ENCODE measurements at places on chromosomes 3 and 15.
A peak's percentile ranks its signal among the peaks of the same experiment; 100 is the strongest.

- DNase-seq, result no peak
These were observed 38.1 kb downstream of the C2CD4A start for GRCh38 chr15:62104846-62105245.

DNA sequence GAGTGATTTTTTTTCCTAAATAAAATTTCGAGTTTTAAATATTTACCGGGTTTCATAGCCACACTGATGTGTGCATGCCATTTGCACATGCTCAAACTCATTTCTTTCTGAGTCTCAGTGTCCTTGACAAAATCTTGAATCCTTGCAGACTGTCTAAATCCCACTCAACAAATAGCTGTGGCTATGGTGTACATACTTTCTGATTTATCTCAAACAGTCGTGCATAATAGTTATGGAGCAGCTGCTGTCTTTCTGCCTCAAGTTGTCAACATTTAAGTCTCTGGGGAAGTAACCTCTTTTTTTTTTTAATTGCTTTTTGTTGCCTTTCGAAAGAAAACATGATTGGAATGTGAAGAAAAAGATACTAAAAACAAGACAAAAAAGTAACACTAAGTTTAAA lies 52.8 kb upstream of the UTS2B start:
- DNase-seq, result no peak

DNA sequence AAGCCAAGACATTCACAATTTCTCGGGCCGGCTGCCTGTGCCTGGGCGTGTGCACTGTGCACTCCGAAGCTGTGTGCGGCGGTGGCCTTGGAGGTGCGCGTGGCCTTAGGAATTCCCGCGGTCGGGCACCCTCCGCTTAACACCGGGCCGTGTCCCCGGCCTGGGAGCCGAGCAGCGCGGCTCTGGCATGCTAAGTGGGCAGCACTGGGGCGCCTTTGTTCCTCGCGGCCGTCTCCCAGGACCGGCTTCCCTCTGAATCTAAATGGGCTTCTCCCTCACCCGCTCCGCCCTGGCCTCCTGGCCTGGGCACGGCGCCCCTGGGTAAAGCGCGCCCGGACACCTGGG lies 498 bp upstream of the ARNT2 start:
- no peak for DNase-seq

- no peak for DNase-seq
These were observed 7.6 kb upstream of the TMEM44 start for GRCh38 chr3:194640829-194641228.

- no peak for DNase-seq
These were observed 135.4 kb downstream of the SNRPN start for GRCh38 chr15:25090073-25090733.

DNA sequence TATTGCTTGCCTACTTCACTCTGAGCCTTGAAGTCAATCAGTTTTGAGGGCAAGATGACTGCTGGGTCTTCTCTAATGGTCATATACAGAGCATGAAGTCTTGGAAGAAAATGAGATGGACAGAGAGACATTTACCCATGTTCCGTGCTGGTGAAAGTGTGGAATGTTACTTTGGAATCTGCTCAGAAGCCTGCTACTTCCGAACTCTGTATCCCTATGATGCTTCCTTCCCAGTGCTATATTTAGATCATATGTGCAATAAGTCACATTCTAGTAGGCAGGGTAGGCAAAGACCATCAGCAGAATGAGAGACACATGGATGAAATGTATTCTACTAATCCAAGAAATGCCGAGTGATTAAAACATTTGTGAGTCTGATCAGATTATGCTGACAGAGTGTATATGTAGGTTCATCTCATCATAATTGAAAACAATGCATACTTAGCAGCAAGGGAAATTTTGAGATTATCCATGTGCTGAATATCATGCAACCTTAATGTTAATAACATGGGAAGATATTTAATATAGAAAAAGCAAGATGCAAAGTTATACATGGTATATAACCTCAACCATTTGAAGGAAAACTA lies 60.5 kb downstream of the RAB7A start:
- no peak for DNase-seq

DNA sequence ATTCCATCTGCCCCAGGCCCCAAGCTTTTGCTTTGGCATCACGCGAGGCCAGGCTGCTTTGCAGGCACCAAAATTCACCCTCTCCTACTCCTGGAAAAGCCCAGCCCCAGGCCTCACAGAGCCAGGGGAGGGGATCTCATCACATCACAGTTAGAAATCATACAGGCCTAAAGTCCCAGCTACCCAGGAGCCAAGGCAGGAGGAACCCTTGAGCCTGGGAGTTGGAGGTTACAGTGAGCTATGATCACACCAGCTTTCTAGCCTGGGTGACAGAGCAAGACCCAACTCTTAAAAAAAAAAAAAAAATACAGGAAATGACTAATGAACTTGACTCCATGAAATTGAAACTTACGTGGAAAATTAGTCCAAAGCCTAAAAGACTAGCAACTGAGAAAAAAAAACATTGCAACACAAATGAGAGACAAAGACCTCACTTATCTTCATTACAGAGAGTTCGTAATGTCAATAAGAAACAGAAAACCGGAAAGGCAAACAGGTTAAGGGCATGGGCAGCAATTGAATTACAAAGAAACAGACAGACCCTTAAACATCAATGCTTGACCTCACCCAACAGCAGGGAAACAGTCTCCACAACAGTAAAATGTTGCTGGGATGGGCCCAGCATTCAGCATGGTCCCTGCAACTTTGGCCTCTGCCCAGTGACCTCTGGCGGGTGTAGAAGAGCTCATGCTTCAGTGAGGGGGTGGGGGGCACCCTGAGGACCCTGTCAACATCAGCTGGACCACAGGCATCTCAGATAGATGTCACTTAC lies 151.5 kb downstream of the LRRK1 start:
- no peak for DNase-seq

- DNase-seq, result no peak
These were observed 3.0 kb upstream of the SHC4 start for GRCh38 chr15:48966595-48967301.

- no peak for DNase-seq
These were observed 33.4 kb downstream of the IGDCC3 start for GRCh38 chr15:65344214-65344913.

DNA sequence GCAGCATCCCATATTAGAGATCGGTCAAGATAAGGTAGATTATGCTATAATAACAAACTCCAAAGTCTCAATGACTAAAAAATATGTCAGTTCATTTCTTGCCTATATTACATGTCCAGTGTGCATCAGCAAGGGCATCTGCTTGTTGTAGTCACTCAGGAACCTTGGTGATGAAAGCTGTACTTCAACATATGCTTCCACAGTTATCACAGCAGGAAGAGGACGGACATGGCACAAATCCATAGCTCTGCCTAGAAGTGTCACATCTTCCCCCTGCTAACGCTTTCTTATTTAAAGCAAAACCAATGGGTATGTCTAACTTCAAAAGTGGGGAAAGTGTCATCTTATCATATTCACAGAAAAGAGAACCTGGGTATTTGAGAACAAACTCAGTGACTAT lies 20.0 kb upstream of the PIAS1 start:
- no peak for DNase-seq

GRCh38 chr3:168671091-168671490 lies 575.4 kb upstream of the GOLIM4 start:
- peak; percentile 37 for DNase-seq

GRCh38 chr3:112519424-112520001 lies 20.2 kb upstream of the BTLA start:
- peak; percentile 71 for DNase-seq

- DNase-seq, result no peak
These were observed 60.2 kb downstream of the MAP3K13 start for GRCh38 chr3:185423178-185423577.

DNA sequence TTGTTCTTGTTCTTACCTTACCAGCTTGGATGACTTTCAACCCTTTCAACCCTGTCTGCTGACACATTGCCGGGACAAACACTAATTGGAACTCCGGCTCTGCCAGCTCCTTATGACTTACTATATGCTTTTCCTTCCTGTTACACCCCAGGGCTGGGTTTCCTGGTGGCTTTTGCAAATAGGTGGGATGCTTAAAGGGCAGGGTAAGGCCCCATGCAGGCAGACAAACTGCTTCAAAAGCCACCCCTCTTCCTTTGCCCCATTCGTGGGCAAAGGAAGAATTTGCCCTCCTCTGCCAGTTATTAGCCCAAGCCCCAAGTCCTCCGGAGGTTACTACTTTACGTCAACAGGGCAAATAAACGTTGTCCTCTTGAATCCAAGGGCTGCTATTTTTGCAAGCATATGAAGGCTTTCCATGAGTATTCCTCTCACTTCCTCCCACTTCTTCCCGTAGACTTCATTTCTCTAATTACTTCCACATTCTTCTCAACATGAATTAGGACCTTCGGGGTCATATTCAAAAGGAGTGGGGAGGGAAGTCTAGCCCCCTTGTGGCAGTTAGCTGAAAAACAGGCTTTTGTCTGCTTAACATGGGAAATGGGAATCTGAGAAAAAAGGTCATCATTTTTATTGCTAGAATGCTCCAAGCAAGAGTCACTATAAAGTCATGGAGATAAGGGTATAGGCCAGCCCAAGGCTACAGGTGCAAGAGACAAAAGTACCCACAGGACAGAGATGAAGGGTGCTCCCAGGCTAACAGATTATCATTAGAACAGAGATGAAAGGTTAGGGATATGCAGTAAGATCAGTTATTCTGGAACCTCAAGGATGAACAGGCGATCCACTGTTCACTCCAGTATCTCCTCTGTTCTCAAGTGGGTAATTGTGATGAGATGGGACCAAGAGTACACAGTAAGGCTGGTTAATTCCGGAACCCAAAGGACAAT lies 56.3 kb upstream of the FSTL1 start:
- peak; percentile 33 for DNase-seq

DNA sequence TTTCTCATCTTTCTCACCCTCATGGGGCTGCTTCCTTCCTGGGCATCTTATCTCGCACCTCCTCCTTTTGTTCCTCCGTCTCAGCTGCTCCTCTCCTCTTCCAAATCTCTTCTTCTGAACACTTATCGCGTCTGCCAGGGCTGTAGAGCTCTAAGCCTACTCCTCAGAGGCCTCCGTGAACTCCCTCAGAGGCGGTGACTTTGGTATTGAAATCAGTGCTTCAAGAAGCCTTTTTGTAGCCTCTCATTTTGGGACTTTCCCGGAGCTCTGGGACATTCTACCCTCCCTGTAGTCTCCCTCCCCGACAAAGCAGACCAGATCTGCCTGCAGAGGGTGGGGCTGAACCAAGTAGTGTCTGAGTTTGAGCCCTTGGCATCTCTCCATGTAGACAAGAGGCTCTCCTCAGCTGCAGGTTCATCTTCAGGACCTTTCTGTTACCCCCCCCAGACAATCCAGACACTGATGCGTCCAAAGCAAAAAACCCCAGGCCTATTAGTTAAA lies 17.5 kb upstream of the CPNE9 start:
- no peak for DNase-seq

DNA sequence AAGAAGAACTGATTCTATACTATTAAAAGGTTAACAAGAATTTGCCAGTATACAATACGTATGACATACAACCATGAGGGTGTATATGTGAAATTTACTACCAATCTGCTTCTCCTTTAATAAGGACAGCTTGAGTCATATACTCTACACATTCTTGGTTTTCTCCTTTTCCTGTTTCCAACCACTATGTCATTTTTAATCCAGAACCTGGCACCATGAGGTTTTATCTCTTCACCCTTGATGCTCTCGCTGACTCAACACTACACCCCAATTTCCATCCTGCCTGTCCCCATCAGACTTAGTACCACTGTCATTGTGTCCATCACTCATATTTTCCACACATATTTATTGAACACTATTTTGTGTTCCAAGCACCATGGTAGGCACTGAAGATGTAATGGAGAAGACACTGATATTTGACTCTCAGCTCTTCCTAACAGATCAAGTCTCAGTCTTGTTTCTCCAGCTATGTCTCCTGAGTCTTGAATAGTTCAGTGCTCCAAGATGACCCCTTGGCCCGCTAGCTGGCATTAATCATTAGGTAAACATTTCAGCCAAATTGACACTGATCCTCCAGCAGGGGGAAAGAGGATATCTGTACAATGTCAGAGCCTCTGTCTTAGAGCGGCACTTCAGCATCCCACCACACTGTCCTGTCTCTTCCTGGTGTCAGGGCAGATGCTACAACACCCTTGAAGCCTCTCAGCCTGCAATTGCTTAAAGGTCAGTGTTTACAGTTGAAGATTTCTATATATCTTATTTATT lies 11.2 kb upstream of the COL8A1 start:
- DNase-seq, result no peak

DNA sequence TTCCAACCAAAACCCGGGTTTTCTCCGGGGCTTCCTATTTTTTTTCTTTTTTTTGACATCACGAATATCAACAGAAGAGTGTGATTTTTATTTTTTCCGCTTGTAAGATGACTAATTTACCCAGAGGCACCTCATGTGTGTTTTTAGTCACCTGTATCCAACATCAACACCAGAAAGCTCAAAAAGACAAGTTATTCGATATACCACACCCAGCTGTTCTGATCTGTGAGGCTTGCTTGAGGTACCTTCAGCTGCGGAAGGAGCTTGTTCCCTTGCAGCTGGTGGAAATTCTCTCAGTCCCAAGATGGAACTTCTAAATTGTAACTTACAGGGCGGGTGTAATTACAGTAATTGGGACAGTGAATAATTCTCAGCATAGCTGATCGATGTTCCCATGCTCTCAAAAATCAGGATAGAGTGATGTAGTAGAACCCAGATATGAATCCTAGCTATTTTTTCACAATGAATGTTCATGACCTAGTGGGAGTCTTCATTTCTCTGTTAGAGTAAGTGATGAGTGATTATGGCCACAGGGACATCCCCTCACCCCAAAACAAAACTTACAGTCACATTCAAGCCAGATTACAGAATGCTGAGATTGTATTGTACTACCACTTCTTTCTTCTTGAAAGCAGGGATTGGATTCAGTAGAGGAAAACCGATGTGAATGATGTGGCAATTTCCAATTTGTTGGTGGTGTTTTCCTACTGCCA lies 232.1 kb downstream of the AGBL1 start:
- DNase-seq, result no peak

- peak; percentile 34 for DNase-seq
These were observed 45.9 kb upstream of the THUMPD3 start for GRCh38 chr3:9316881-9317361.

- no peak for DNase-seq
These were observed 89.3 kb upstream of the BHLHE40 start for GRCh38 chr3:4889896-4890295.

DNA sequence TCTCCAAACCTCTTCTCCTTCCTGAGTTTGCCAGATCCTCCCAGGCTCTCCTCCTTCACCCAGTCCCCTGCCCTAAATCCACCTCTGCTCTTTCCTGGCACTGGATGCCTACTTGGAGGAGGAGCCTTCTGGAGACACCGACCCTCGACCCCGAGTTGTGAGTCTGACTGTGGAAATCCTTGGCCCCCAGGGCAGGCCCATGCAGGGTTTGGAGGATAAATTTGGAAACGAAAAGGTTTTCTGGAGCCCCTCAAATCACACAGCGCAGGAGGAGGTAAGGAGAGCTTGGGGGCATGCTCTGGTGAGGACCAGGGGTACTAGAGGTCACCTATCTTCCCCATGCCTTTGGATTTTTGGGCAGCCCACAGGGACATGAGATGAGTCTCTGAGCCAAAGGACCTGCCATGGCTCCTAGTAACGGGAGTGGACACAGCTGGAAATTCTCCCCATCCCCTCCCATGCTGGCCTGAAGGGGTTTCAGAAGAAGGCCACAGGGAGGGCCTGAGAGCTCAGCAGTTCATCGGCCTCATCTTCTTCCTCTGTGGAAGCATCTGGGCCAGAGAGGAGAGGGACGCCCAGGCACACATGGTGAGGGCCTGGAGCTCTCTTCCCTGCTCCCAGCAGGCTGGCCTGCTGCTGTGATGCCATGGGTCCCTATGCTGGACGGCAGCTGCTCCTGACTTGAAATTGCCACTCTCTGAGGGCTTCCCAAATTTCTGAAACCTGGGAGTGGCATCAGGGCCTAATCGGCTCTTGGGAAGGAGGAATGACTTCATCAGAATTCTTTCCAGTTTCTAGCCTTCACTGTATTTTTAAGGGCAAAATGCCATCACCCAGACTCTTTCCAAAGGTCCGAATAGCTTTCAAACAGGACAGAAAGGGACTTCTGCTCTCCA lies 68.6 kb upstream of the ITGA11 start:
- DNase-seq, result no peak
